ENCODE measurements at places on chromosomes 2 and 18.

GRCh38 chr18:12366379-12366778 is 10.6 kb downstream of the AFG3L2 start:
- DNase-seq, result no peak

GRCh38 chr2:189020179-189020578 is 46.0 kb downstream of the COL3A1 start:
- DNase-seq, result no peak

- DNase-seq, result no peak
These were observed 6.0 kb downstream of the POU3F3 start for GRCh38 chr2:104859766-104860450.

GRCh38 chr2:204051476-204051875 is 114.9 kb downstream of the ICOS start:
- no peak for DNase-seq

- DNase-seq, result peak; percentile 71
These were observed 918 bp upstream of the NABP1 start for GRCh38 chr2:191676790-191677645.

GRCh38 chr2:201777043-201777442 is 3.7 kb downstream of the ALS2 start:
- no peak for DNase-seq

GRCh38 chr2:178114462-178114861 is 2.2 kb downstream of the RBM45 start:
- DNase-seq, result no peak

DNA sequence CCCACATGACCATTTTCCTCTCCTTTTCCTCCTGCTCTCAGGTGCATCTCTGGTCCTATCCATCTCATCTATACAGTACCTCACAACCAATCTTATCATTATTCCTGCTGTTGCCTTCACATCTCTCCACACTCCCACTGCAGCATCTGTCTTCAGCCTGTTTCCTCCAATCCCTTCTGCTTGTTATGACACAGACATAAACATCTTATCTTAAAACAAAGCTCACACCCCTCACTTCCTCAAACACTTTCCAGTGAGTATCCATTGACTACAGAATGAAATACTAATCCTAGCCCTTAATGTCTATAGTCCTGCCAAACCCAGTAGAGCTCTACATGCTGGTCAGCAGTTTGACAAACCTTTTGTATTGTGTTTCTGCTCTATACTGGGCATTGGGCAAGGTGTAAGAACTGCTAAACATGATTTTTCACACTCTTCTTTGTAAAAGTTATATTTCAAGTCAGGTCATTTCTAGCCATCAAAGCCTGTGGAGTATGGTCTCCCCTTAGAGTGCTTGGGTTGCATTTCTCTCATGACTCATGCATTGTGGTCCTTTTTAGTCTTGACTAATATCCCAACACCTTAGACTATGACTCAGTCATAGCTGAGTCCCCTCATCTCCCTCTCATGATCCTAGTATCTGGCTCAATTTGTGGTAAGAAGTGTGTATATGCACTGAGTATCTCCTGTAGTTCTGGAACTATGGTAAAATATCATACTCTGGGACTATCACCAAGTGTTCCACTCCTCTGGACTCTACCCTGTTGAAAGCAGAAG is 187.0 kb downstream of the CYRIA start:
- DNase-seq, result peak; percentile 59

GRCh38 chr2:159192371-159192918 is 94.1 kb downstream of the WDSUB1 start:
- DNase-seq, result no peak

DNA sequence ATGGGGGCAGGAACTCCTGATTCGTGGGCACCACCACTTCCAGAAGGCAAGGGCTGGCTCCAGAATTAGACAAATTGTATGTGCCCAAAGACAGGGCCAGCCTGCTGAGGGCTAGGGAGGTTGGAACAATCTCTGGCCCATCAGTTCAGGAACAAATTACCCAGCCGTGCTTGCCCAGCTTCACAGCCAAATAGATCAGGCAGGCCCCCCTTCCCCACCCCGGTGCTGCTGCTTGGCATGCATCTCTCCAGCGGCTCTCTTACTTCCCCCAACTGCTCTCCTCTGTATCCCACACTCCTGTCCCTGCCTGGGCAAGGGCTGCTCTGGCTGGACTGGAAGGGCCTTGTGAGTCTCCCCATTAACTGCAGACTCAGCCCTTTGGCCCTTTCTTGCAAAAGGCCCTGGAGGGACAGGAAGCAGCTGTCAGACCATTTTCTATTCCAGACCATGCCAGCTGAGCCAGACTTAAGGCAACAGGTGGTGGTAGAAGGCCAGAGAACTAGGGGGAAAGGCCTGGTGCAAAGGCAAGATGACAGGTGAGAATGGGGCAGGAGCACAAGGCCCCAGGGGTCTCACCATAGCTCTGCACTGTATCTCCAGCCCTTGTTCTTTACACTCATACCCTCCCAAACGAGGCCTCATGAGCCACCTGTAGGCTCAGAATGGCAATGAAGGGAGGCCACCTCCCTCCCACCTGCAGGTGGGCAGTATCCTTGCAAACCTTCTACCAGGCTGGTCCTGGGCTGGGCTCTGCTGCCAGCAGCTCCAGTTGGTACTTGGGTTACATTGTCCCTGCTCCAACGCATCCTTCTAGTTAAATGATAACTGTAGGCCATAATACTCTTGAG is 30.7 kb upstream of the ACAA2 start:
- no peak for DNase-seq

- peak; percentile 66 for DNase-seq
These were observed 4.0 kb downstream of the WDR54 start for GRCh38 chr2:74425523-74425922.

DNA sequence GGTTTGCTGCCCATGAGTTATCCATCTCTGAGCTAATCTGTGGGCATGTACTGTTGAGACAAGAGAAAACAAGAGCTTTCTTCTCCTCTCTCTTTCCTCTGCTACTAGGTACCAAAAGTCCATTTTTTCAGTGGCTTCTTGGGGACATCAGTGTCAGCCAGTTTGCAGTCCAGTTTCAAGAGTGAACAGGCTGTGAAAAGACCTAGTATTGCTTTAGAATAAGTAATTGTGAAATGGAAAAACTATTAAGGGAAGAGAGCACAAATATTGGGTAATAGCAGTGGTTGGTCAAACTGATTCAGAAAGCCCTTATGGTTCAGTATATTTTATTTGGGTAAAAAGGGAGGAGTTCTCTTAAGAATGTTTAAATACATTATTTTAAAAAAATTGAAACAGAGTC is 33.0 kb upstream of the MEP1B start:
- no peak for DNase-seq

- no peak for DNase-seq
These were observed 38.9 kb downstream of the SETBP1 start for GRCh38 chr18:44719519-44720060.

GRCh38 chr2:156704617-156705016 is 268.4 kb downstream of the GPD2 start:
- no peak for DNase-seq

- no peak for DNase-seq
These were observed 480.4 kb upstream of the TRIB2 start for GRCh38 chr2:12236136-12236844.
